ENCODE measurements at places on chromosomes 1 and 21.

DNA sequence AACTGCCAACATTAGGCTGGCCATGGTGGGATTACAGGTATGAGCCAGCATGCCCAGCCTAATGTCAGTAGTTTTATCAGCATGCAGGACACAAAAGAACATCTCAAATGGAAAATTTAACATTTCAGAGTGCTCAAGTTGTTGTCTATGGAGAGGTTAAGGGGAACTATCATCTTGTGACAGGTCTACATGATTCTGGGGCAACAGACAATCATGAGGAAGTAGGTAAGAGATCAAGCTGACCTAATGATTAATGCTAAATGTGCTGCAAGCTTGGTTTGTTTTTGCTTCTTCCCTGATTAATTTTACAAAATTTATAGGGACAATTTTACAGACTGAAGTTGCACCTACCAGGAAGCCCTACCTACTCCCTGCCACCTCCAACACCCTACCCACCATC, 36.6 kb downstream of the FMO4 start:
- DNase-seq: no peak

DNA sequence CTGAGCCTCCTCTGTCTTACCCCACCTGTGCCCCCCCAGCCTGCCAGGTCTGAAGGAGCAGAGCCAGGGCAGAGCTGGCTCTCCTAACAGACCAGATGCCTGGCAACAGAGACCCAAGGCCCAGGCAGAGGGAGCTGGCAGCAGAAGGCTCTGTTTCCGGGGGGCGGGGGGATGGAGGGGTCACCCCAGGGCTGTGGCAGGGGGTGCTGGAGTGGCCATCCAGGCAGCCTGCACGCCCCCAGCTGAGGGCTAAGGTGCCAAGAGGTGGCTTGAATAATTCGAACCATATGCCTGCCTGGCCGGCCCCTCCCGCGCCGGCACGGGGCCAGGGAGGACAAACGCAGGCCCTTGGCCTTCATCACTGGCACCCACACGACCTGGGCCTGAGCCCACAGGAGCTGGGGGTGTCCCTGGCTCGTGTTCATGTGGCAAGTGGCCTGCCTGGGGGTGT, 16.0 kb upstream of the PLEKHG5 start:
- DNase-seq: no peak

DNA sequence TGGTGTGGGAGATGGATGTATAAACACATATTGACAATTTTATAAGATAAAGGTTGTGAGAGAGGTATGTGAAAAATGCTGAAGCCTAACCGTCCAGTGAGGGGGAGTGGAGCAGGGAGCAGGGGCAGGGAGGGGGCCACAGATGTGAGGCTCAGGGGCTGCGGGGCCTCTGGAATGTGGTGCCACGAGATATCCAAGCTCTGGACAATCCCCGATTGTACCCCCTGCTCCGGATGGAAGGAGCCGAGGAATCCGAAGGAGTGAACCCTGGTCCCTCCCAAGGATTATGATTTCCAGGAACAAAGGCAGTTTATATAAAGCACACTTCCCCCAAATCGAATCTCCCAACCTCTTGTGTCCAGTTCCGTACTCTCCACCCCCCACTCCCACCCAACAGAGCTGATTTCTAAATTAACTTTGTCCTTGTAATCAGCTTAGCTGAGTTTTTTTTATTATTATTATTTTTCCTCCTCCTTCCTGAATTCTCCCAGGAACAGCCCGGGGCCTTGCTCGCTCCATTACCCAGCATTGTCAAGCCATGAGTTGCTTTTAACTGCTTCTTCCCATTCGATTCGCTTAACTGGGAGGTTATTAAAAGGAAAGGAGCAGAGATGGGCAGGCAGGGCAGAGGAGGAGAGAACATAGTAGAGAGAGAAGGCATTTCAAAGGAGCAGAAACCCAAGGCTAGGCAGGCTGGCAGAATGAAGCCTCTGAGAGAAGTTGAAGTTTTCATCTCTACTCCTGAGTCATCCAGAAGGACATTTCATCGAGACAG, 9.4 kb downstream of the KIRREL1 start:
- DNase-seq: no peak

GRCh38 chr1:66396212-66396890, 137.6 kb upstream of the SGIP1 start:
- DNase-seq: no peak

DNA sequence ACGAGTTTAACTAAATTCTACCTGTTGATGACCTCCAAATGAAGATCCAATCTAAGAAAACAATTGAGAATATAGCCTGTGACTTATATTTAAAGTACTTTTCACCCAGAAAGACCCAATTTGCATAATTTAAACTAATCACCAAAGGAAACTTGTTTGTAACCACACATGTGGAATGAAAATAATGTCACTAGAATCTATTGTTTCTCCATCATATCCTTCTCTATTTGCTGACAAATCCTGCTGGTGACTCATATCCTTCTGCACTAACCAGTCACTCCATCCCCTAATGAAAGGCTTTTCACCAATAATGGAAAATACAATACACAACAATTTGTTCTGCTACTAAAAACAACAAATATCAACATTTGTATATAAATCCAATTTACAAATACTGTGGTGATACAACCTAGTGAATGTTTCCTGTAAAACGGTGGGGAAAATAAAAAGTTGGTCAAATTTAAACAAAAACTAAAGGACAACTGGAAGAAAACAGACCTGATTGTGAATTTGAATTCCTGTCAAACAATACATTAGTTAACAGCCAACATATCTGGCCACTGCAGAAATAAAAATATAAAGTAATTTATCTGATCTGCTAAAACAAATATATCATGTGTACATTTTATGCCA, 6.5 kb downstream of the PTP4A2 start:
- no peak for DNase-seq

GRCh38 chr1:248127653-248128052, 17.3 kb upstream of the OR2M5 start:
- no peak for DNase-seq

GRCh38 chr1:172680733-172681275, 21.9 kb downstream of the FASLG start:
- no peak for DNase-seq

DNA sequence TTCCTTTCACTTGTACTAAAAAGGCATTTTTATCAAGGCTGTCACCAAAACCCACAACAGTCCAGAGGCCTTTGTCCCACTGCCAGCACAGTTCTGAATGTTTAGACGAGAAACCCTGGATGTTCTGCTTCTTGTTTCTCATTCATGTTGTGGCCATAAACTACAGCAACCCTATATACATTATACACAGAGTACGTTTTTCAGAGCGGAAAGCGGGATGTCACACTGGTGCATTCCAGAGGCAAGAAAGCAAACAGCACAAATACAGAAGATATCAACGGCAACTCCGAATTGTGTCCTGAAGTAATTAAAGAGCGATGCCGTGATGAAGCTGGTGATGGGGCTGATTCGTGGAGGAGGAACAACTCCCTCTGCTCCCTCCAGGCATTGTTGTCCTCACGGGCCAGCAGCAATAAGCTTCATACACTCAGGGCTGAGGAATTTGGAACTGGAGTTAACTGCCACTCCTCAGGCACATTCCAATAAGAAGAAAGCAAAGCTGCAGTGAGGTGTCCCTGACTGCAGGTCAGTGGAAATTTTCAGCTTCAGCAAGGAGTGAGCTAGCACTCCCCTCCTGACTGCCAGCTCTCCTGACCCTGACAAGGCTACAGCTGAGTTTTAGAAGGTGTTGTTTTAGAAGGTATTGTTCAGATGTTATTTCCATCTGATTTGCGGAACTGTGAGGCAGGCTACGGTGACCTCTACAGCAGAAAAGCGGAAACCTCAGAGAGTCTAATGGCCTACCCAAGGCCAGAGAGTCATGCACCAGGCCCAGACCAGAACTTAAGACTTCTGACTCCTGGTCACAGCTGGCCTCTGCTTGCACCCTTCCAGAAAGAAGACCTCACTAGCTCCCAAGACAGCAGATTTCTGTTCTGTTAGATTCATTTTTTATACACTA, 149.0 kb downstream of the TGFBR3 start:
- DNase-seq: no peak

DNA sequence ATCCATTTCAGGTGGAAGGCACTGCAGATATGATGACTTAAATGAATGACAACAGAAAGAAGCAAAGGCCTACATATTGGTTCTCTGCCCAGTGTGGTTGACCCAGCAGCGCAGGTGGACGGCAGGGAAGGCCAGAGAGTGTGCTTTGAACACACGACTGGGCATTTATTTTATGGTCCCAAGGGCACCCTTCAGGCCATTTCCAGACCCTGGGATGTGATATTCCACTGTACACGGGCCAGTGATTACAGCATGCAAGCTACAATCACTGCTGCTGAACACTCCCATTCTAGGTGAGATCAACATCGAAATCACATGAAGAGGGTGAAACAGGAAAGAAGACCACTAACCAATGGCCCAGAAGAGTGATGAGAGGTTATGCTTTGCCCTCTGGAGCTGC, 33.8 kb downstream of the PCNX2 start:
- DNase-seq: no peak

DNA sequence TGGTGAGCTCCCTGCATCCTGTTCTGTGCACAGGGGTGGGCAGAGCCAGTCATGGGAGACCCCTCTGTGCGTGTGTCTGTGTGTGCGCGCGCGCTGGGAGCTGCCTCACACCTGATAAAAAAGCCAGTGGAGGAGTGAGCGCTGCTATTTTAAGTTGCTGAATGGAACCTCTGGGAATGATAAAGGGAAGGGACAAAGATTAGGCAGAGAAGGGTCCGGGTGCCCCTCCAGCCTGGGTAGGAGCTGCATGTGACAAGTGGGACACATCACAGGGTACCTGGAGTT, 847 bp downstream of the ADORA1 start:
- no peak for DNase-seq

DNA sequence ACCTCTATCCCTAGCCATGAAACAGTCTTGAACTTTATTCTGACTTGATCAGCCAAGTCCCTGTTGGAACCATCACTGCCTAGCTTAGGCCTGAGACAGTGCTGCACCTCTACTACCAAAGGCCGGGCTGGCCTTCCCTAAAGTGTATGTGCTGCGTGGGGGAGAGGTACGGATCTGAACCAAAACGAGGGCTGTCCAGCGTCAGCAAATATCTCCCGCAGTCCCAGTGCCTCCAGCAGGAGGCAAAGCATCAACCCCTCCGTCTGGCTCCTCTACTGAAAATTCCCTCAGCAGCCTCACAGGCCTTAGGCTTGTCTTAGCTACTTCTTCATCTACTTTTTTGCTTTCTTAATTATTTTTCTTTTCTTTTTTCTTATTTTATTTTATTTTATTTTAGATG, 33.3 kb upstream of the KIF26B start:
- DNase-seq: no peak

- DNase-seq: no peak
Observed at GRCh38 chr1:79617777-79618176, 611.2 kb upstream of the ADGRL4 start.

DNA sequence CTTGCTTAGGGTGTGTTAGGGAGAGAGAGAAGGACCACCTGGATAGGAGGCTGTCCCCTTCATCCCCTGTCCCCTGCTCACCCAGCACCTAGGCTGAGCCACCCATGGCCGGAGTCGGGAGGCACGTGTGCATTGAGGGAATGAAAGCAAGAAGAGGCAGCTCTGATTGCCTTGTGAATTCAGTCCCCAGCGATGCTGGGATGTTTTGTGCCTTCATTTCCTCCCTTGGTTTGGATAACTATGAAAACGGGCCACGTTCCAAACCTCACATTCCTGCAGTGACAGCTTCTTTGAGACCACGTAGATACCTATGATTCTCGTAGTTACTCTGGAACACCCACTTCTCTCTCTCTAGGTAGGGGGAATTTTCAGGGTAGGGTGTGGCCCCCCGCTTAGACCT, 67.1 kb downstream of the MAN1C1 start:
- DNase-seq: no peak

DNA sequence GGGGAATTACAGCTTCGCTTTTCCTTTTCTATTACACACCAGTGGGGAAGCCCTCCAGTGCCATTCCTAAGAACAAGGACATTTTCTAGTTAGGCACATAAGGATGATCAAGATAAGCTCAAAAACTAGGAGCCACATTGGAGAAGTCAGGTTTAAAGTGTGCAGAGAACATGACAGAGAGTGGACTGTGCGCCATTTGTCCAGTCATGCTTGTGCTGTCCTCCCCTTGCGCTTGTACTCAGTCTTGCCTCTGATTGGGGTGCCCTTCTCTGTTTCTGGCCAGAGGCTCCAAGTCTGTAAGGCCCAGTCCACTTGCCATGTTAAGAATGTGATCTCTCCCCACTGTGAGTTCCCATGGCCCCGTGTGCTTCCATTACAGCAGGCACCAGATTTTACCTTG, 189.7 kb downstream of the DHRS3 start:
- no peak for DNase-seq

GRCh38 chr1:27438621-27439061, 46.2 kb downstream of the GPR3 start:
- no peak for DNase-seq

DNA sequence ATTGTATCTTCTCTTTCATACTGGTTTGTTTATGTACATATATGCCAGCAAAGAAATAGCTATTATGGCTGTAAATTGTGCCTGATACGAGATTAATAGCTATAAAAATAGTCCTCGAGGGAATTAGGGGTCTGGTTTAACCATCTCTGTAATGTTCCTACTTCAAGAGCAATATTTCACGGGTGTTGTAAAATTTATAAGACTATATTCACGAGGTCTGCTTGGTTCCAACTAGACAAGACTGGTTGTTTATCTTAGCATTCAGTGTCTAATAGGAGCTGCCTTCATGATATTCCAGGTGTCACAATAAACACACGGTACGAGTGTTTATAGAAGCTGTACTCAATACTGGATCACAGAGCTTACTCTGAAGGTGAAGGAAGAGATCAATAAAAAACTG, 389.9 kb downstream of the SIPA1L2 start:
- DNase-seq: no peak

GRCh38 chr1:204232526-204232925, 18.7 kb upstream of the GOLT1A start:
- DNase-seq: no peak

GRCh38 chr1:241266121-241266520, 90.9 kb downstream of the RGS7 start:
- no peak for DNase-seq

GRCh38 chr1:225999912-226000337, 782 bp upstream of the SDE2 start:
- no peak for DNase-seq

- no peak for DNase-seq
Observed at GRCh38 chr1:61955261-61955660, 213.0 kb downstream of the PATJ start.
